ENCODE measurements at places on chromosomes 2 and 18.

DNA sequence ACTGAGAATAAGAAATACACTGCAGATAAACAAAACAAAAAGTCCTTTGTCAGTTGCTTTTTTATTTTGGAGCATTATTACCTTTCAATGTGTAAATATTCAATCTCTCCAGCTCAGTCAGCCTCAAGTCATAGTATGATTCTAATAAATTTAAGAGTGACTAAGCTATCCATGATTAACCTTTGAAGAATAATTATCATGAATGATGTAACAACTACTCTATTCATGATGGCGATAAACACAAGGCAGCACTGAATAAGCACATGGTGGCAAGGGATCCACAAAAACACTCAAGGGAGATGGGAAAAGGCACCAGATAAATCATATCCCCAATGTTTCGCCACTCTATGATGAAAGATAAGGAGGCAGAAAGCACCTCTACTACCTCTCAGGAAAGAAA, 67.0 kb downstream of the MAP4K3 start:
- peak; percentile 47 for DNase-seq

- DNase-seq = no peak
These were observed 54.8 kb upstream of the ASB18 start for GRCh38 chr2:236319036-236319435.

DNA sequence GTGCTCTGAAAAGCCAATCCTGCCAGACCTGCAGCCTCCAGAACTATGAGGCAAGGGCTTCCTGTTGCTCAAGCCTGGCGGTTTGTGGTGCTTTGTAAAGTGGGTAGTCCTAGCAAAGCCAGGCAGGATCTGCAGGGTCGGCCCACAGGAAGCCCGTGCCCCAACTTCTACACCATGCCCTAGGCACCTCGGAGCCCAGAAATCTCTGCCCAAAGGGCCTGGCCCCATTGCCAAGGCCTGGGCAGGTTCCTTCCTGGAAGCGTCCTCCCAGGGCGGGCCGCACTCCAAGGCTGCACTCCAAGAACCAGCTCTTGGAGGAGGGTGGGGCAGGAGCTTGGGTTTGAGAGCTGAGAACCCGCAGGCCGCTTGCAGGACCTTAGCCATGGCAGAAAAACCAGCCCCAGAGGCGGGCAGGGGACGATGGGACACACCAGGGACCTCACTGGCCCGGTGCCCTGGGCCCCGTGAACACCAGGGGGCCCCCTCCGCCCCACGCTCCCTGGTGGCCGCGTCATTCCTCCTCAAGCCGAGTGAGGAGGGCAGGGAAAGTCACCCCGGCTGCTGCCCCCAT, 37.2 kb upstream of the ID2 start:
- no peak for DNase-seq

DNA sequence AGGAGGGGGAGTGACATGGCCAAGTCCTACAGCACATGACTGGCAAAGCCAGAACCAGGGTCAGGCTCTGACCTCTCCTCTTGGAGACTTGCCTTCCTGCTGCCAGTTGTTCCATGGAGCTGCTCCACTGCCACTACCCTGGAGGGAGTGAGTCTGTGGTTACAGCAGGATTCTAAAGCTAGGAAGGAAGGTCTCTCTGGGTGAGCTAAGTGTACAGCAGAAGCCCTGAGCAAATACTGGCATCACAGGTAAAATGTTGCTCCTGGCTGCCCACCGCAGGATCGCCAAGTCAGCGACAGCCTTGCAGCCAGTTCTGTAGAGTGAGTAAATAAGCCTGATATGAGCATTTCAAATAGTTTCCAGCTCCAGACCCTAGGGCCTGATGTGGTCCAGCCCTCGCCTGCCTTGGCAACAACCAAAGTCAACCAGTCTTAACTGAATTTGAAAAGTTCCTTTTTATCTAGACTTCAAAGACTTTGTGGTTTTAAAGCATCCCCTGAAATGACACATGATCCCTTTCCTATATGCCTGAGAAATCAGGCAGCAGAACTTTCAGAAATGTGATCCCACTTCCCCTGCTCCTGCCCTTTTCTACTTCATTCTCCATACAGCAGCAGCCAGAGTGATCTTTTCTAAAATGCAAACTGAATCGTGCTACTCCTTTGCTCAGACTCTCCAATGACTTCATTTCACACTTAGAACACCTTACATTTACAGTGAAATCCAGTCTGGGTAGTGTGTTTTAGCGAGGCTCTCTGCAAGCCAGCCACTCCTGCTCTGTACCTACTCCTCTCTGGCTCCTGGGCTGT, 114.3 kb downstream of the MGAT5 start:
- DNase-seq = no peak

DNA sequence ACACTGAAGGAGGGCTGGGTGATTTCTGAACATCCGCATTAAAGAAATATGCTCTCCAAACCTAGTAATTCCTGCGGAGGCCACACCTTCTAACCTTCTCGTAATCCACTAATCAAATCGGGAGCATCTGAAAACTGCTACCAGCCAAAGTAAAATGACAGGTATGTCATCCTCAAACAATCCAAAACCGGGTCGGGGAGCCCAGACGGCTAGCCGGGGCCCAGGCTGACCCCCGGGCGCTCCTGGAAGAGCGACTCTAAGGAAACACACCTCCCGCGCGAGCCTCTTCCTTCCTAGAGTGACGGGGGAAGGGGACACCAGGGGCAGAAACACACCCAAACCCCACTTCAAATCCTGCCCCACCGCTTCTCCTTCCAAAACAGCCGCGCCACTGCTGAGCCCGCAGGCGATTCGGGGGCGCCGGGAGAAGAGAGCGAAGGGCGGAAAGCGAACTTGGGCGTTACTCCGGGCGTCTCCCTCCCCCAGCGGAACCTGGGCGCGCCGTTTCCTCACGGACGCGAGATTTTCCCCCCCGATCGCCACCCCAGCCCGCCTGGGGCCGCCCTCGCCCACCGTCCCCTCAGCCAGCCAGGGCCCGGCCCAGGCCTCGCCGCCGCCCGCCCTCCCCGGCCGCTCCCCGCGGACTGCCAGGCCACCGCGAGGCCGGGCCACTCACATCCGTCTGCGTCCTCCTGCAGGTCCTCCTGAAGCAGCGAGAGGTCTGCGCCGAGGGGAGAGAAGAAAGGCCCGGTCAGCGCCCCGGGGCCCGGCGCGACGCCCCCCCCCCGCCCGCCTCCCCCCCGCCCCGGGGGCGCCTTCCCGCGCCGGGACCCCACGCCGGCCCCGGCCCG, 584 bp downstream of the PPP4R1 start:
- DNase-seq = no peak

DNA sequence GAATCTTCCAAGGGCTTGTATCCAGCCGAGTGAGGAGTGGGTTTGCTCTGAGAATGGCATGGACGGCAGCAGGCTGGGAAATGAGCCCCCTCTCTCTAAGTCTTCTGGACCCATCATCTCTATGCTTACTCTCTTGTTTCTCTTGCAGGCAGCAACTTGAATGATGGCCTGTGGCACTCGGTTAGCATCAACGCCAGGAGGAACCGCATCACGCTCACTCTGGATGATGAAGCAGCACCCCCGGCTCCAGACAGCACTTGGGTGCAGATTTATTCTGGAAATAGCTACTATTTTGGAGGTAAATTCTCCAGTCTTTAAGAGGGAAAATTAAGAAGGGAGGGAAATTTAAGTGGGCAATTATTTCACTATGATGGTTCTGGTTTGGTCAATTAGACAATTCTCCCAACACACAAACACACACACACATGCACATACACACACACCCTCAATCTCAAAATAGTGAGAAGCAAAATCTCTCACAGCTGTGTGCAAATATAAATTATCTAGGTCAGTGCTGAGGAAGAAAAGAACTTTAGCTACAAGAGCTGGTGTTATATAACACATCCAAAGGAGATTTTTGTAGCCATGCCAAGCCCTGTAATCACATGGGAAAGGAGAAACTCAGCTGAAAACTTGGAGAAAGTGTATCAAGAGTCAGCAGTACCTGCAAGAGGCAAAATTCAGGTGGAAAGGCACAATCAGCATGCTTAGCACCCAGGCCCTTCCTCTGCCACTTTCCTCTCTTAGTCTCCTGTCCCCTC, 499.2 kb downstream of the CNTNAP5 start:
- DNase-seq = no peak

DNA sequence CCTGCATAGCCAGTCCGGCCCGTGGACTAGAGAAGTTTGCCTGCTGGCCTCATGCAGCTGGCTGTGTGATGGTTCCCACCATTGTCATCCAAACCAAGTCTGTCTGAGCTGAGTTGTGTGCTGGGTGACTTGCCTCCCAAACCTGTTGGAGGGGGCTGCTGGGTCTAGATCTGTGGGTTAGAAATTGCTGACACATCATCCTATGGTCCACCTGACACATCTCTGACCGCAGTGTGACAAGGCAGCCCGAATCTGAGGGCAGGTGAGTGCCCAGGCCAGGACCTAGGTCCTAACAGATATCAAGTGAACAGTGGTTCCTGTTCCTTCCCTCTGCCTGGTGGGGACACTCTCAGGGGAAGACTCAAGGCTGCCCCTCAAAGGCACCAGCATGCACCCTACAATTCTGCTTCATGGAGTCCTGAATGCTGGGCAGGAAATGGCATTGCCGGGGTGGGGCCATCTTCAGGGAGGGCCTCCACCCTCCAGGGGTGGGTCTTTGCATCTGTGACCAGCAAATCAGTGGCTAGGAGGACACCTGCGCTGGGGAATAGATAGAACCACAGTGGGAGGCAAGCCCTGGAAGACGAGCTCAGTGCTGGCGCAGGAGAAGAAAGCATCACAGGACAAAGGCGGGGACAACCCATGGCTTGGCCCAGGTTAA, 117.9 kb upstream of the ID2 start:
- DNase-seq = no peak

DNA sequence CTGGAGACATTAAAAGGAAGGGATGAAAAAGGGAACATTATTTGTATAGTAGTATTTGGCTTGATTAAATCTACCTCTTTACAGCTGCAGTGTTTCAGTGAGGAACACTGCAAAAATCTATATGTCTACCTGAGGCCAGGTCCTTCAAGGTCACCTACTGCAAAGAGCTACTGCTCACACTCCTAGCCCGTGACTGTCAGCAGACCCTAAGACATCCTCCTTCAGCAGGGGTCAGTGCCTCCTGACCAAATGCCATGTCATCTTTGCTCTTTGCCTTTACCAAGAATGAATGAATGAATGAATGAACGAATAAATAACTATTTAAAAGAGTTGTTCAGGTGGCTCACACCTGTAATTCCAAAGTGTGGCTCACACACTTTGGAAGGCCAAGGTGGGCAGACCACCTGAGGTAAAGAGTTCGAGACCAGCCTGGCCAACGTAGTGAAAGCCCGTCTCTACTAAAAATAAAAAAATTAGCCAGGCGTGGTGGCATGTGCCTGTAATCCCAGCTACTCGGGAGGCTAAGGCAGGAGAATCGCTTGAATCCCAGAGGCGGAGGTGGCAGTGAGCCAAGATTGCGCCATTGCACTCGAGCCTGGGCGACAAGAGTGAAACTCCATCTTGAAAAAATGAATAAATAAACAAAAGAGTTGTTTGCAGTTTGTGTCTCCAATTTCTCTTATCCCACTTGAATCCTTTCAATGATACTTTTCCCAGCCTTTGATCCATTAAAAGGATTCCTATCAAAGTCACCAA, 84.3 kb upstream of the GRB14 start:
- DNase-seq = no peak

DNA sequence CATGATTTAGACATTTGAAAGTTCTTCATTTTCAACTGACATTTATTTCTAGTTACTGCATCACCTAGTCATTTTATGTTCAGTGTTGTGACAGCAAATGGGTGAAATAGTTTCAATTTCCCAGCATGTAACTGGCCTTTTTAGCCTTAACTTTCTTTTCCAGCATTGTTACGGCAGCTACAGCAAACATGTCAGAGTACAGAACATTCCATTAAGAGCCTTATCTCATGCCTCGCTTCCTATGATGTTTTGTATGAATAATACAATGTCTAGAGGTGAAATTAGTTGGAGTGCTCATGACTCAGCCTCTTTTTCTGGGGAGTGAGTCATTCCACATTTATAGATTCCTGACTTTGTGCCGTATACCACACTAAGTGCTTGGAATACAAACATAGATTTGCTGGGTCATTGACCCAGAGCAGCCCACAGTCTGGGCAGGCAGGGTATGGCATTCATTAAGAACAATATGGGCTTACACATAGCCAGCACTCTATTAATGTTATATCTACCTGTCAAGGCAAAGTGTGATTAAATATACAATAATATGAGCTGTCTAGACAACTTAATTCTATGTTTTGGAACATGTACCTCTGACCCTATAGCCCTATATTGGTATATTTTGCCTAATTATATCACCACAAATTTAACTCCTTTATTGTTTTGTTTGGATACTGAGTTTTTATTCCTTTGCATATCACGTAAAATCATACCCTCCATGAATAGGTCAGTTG, 72.2 kb downstream of the MAP2 start:
- peak; percentile 99 for DNase-seq

- DNase-seq = peak; percentile 33
These were observed 1.1 kb downstream of the CYBRD1 start for GRCh38 chr2:171523088-171524017.

GRCh38 chr2:75606761-75607399, 39.7 kb upstream of the MRPL19 start:
- peak; percentile 73 for DNase-seq

DNA sequence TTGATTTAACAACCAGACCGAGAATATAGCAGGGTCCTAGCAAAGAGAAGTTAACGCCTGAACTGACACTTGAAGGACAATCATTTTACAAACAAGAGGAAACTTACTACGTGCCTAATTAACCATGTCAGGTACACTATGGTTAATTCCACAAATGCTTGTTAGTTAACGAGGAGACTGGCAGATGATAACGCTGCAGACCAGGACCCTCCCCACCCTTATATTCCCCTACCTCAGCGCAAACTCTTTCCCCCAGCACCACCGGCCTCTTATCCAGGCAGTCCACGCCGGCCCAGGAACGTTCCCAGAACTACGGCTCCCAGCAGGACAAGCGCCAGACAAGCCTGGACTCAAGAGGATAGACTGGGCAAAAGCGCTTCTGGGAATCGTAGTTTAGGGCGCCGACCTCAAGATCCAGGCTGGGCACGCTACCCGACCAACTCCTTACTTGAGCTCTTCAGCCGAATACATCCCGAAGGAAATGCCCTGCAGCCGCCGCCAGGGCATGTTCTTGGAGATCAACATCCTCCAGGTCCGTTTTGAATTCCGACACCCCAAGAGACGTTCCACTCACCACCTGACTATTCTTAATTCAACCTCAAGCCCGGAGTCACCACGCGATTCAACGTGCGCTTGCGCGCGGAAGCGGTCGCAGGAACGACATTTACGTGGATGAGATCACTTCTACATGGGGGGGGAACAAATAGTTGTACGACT, at the start of gene POLR1A:
TSS of gene POLR1A (minus strand) at position 635 of the 717 bp plus-strand sequence. CDS start at position 525, 110 bp downstream.
- DNase-seq = peak; percentile 89

- DNase-seq = no peak
These were observed 124.2 kb downstream of the AGAP1 start for GRCh38 chr2:235618039-235618438.

Data from bronchial epithelial cell (primary cell).